ENCODE measurements at places on chromosomes 16 and 17.

GRCh38 chr17:18218756-18219415 is 6.5 kb upstream of the LLGL1 start:
- DNase-seq = no peak

GRCh38 chr16:81277541-81278080 is 37.2 kb upstream of the GAN start:
- DNase-seq = no peak

DNA sequence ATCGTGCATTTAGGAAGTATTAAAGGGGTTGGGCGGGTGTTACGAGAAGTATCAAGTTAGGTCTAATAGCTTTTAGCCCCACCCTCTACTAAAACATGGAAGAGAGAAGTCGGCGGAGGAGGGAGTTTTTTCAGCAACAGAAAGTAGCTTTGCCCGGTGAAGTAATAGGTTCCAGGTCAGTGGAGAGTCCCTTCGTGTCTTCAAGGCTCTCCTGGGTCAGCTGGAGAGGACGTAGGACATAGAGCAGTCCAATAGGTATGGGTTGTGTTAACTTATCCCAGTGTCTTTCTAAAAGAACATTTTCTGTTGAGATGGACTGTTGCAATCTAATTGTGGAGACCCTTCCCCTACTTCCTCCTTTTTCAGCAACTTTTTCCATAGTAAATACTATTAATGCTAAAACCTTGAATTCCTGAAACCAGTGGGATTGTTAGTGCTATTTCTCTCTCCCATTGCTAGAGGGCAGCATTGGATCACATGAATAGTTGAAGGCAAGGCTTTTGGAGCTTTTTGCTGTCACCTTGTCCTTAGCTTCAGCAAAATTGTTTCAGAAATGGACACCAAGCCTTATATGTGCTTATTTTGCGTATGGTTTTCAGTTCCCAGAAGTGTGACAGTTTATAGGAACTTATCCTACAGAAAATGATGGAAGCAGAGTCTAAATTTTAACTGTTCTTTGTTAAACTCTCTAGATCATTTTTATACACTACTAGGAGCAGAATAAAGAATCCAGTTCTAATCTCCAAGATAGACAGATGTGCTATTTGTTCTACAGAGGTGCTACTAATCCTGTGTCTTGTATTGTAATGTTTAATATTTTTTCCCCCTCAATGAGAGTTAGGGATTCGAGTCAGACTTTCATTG is 38.4 kb downstream of the UTP18 start:
- DNase-seq = peak; percentile 56

DNA sequence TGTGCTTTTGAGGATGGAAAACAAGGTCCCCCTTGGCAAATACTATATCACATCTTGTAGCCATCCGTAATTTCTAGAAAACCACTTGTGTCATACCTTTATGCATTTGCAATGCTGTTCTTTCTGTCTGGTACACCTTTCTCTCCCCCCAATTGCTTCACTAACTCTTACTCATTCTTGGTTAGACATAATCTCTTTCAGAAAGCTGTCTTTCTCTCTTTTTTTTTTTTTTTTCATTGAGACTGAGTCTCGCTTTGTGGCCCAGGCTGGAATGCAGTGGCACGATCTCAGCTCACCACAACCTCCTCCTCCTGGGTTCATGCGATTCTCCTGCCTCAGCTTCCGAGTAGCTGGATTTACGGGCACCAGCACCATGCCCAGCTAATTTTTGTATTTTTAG is 94.9 kb upstream of the C17orf78 start:
- no peak for DNase-seq

DNA sequence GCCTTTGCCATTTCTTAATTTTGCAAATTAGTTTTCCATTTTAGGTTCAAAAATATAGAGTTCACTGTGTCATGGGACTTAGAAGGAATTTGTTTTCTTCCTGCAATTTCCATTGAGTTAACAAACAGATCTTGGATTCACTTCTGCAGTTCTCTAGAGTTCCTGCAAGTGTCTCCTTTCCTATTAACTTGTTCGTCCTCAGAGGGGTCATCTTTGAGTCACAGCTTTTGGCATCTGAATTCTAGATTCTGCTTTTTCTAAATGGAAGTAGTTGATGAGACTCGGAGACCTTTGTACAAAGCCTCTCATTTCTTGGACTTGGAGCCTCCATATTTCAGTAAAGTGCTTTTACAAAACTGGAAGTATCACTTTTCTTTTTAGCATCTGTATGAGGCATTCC is 323.3 kb downstream of the BCAS3 start:
- DNase-seq = no peak

GRCh38 chr17:77209330-77209748 is 68.6 kb downstream of the SEC14L1 start:
- no peak for DNase-seq

DNA sequence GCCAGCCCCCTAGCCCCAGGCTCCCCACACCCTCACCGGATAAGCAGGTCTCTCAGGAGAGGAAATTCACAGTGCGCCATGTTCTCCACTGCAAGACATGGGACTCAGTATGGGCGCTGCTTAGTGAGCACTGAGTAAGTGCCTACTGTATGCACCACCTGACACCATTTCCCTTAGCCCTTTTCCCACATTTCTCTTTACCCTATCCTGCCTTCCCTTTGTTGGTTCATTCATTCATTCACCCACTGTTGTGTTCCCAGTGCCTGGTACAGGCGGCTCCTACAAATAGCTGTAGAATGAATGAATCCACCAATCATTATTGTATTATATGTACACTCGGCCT is 10.1 kb downstream of the SEPTIN12 start:
- DNase-seq = no peak

DNA sequence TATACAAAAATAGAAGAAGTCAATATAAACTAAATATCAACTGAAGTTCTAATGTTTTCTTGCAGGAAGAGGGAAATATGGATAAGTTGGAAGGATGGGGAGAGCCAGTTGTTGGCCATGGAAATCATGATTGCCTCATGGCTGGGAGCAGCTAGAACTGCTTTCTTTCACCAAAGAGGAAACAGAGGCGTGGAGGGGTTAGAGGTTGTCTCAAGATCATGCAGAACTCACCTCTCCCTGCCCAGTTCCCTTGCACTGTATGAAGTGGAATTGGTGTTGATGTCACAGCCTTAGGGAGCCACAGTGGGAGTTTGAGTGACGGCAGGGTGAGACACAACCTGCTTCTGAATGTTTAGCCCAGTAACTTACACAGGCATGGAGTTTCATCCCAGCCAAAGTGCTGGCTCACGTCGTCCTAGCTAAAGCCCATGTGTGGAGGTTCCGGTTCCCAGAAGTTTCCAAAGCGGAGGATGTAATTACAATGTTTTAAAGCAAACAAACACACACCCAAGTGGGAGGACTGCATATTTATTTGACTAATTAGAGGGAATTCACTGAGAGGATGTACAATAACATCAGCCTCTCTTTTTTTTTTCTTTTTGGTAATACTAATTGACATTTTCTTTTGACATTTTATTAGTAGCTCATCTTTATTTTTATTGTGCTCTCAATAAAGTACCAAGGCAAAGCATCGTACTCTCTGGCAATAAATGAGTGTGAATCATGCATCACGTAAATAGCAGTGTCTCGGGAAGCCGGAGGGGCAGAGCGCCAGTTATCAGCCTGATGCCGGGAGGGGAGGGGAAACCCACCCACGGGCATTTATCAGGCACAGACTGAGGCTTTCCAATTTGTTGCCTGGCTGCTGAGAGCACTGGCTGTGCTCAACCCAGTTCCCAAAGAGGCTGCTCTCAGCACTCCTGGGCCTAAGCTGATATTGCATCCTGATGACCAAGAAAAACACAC is 118.7 kb upstream of the CDH5 start:
- DNase-seq = no peak

GRCh38 chr17:2874189-2874686 is 78.0 kb downstream of the RAP1GAP2 start:
- DNase-seq = peak; percentile 98

DNA sequence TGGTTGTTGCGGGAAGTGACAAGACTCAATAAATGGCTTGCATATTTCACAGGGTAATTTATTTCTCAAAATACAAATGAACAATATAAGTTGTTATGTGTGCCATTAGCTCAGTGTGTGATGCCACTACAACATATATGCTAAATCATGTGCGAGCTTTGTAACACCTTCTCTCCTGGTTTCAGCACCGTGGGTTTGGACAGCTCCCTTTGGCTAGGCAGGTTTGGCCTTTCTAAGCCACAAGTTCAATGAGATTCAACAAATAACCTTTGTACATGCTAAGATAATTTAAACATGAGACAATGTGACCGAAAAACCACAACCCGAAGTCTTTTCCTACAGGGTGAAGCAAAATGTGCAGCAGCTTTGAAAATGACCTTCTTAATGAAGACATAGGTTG is 563.9 kb downstream of the TMEM114 start:
- DNase-seq = no peak

- no peak for DNase-seq
These were observed 162.7 kb upstream of the CIBAR2 start for GRCh38 chr16:85274924-85275323.

DNA sequence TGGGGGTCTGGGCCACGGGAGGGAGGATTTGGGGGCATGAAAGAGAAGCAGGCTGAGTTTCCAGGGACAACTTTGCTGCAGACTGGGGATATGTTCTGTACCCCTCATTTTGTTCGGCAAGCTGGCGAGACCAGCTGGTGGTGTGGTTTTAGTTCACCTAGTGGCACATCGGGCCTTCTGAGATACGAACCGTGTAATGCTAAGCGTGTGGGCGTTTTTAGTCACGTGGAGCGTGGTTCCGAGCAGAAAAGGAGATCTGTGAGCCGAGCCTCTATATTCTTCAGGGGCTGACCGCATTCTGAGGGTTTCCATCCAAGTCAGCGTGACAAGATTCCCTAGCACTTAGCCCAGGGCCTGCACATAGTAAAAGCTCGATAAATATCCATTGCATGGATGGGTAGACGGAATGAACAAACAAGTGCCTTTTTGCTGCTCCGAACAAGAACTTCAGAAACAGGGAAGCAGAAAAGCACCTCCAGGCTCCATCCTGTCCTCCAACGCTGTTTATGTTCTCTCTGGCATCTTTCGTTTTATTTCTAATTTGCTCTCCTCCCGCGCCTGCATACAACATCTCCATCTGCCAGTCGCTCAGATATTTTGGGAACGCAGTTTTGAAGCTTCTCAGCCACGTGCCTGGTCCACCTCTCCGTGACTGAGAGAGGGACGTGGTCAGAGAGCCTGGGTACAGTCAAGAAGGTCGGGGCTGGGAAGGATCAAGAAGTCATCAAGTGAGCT is 5.8 kb downstream of the SYT17 start:
- no peak for DNase-seq

DNA sequence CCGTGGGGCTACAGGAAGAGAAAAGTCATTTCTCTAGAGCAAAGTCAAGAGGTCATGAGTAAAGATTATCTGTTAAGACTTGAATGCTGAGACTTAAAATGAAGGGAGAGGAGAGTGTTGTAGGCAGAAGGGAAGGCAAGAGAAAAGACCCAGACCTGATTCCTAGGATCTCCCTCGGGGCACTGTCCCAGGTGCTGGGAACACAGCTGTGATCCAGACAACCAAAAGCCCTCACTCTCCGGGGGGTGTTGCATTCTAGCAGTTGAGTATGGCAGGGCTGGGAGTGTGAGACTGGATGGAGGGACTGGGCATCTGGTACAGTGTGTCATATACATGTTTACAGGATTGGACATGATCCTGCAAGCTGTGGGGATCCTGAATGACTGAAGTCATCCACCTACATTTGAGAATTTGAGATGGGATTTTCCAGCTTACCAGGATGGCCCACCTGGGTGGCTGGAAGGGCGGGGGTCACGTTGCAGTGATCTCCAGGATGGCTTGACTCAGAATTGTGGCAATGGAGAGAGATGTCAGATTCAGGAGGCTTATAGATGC is 29.1 kb downstream of the ARSG start:
- no peak for DNase-seq

DNA sequence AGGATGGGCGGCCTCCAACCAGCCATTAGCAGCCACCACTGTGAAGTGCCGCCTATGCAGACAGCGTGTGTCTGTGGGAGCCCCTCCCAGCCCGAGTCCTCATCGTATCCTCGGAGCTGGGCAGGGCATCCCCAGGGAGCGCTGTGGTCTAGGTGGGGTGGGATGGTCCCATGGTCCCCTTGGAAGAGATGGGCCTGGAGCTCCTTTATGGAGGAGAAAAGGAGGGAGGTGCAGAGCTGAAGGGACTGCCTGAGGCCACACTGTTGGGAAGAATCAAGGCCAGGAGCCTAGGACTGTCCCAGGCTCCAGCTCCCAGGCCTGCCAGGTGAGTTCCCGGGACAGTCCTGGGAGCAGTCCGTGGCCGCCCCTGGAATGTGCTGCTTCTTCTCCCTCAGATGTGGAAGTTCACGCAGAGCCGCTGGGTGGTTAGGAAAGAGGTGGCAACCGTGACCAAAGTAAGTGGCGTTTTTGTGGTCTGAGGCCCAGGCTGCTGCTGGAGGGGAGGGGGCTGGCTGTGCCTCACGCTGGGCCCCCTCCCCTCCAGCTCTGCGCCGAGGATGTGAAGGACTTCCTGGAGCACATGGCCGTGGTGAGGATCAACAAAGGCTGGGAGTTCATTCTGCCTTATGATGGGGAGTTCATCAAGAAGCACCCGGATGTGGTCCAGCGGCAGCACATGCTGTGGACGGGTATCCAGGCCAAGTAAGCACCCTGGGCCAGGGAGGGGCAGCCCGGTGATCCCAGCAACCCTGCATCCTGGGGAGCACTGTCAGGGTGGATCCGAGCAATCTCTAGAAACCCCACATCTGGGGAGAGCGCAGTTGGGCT is 27.0 kb downstream of the POLR3E start:
- no peak for DNase-seq

DNA sequence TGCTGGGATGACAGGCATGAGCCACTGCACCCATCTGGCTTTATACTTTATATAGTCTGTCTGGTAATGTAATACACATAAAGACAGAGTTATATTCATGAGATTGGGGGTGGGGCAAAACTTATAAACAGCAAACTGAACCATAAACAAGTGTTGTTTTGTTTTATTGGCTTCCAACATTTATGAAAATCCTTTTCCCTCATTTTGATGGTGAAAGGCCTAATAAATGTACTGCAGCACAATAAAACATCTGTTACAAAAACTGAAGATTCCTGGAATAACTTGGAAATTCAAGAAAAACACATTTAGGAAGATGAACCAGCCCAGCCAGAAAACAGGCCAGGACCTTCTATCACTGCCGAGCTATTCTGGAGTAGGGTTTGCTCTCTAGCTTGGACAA is 16.1 kb downstream of the NPRL3 start:
- no peak for DNase-seq

GRCh38 chr16:75475420-75475847 is 10.9 kb upstream of the TMEM170A start:
- no peak for DNase-seq

DNA sequence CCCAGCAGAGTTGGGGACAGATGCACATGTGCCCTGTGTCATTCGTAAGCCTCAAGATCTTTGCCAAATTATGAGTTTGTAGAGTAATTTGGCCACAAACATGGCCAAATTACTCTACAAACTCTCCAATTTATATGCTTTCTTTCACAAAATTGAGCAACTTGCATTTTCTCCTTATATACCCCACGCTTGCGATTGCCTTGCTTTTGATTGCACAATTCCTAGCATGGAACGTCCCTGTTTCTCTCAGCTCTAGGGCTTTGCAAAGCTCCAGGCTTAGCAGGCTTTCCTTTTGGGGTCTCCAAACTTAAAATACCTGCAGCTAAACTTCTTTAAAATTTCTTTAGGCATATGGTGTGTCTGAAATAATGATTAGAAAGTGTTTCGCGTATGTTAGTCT is 28.5 kb upstream of the MAF start:
- no peak for DNase-seq

- DNase-seq = no peak
These were observed 942 bp downstream of the KRT23 start for GRCh38 chr17:40936437-40936971.
